Activated naive CD4-positive, alpha-beta T cell treated with anti-CD3 and anti-CD28 coated beads, Interleukin-2, amount 10 ng/mL, durations not matched to agents 7 days and 5 days (primary cell): ENCODE measurements at places on chromosomes 16 and 17.
A peak's percentile ranks its signal among the peaks of the same experiment; 100 is the strongest.

- DNase-seq = no peak
Measured at GRCh38 chr17:42072323-42073187, 22.2 kb upstream of the C17orf113 start.

DNA sequence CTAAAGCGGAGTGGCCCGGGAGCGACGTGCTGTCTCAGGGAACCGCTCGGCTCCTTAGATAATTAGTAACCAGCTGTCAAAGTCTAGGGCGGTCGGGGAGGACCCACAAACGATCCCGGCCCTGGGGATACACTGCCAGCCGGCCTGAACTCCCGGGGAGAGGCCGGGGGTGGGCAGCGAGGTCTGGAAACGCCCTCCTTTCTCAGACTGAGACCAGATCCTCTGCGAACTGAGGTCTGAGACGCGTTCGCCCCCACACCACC, 1.3 kb downstream of the HNF1B start:
- no peak for DNase-seq

- DNase-seq = no peak
Measured at GRCh38 chr17:67365738-67366192, 612 bp downstream of the PSMD12 start.

DNA sequence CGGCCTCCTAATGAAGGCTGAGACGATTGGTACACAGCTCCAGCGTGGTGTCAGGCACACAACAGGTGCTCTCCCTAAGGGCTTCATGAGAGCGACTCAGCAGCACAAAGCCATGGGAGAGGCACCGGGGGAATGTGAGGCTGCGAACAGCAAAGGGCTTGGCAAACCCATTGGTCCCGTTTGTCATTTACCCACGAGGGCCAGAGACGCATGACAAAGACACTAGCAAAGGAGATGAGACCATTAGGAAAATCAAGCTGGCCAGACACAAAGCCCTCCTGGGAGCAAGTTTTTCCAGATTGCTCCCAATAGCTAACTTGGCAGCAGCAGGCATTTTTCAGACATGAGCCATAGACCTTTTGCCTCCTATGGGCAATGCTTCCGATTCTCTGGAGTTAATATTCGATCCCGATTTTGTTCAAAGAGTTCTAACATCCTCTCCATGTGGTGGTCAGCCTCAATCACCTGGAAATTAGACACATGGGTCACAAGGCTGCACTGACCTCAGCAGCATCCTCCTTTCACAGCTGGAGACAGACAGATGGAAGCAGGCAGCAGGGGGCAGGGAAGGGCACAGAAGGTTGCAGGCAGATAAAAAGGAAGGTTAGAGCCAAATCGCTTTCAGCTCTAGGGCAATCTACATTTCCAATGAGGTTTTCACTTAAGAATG, 38.2 kb downstream of the TK2 start:
- peak; percentile 49 for DNase-seq

DNA sequence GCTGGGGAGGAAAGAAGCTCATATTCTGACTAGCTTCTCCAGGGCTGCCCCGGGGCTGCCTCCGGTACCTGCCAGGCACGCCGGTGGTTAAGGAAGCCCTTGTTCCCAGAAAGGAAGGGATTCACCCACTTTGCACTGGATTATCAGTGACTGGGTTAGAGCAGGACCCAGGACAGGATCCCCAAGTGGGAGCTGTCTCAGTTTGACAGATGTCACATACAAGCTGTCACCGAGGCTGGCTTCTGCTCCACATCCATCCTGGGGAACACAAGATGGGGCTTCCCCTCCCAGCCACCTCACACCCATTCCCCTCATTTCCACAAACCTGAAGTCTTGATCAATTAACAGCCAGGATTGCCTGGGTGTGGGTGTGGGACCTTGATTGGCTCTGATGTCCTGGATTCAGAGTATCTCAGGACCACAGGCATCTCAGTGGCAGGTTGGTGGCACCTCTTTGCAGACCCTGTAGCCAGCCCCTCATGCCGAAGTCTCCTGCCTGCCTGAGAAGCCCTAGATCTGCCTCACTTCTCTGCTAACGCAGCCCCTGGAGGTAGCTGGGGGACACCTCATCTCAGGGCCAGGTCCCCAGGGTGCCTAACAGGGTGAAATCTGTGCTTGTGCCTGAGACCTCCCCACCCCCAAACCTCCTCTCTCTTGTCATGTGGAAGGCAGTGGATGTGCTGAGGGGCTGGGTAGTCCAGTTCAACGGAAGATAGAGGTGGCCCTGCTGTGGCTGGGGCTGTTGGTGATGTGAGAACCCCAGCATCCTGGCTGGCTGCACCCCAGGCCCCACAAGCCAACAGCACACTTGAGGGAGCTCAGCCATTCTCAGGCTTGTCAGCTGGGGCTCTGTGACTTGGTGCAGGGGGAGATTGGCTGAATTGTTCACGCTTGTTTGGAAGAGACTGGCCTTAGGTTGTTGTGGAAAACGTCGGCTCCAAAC, 1.4 kb downstream of the CACNG5 start:
- DNase-seq = no peak

- peak; percentile 76 for DNase-seq
Measured at GRCh38 chr17:74325743-74326379, at the start of gene KIF19. Gene KIF19 (plus strand): TSS chr17:74326226. CDS start chr17:74326350, 124 bp downstream.

GRCh38 chr16:11901091-11901490, 14.7 kb downstream of the GSPT1 start:
- DNase-seq = no peak

DNA sequence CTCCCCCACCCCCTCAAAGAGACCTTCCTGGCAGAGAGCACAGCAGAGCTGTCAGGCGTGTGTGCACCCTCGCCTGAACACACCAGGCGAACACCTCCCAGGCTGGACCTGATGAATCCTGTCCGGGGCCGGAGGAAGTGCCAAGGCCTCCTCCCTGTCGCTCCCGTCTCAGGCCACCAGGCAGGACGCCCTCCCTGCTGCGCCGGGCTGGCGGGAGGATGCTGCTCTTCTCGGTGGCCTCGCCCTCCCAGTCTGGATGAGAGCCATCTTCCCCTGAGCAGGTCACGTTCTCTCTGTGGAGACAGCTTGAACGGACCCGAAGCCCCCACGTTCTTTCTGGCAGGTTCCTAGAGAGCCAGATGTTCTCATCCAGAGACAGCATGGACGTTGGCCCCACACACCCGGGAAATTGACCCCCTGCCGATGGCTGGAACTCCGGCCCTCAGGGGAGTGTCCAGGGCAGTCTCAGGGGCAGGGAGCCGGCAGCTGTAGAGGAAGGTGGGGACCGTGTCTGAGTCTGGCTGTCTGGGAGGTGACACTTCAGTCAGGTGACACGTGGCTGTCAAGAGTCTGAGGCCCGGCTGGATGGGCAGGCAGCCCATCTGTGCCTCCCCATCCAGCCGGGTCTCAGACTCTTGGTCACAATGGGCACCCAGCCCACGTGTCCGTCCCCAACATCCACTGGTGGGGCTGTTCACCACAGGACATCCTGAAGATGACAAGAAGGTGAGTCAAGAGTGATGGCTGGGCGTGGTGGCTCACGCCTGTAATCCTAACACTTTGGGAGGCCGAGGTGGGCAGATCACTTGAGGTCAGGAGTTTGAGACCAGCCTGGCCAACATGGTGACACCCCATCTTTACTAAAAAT, 5.0 kb upstream of the TIMP2 start:
- no peak for DNase-seq

- DNase-seq = no peak
Measured at GRCh38 chr16:8768692-8769091, 28.7 kb downstream of the TMEM186 start.

- DNase-seq = no peak
Measured at GRCh38 chr16:80611171-80611929, 70.6 kb downstream of the DYNLRB2 start.

DNA sequence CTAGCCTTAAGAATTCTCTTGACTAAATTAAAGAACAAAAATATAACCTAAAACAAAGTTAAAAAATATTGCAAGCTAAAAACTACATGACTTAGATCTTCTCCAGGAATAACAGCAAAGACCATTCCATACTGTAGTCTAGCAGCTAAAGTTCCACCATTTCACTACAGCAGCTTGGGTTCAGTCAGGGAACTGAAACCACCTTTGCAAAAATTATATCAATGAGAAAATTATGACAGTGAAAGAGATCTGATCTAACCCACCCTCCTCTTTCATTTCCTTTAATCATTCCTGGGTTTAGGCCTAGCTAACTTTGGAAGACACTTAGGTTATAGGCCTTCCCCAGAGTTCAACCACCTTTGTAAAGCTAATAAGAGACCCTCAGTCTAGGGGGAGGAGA, 36.3 kb upstream of the NOS2 start:
- no peak for DNase-seq

DNA sequence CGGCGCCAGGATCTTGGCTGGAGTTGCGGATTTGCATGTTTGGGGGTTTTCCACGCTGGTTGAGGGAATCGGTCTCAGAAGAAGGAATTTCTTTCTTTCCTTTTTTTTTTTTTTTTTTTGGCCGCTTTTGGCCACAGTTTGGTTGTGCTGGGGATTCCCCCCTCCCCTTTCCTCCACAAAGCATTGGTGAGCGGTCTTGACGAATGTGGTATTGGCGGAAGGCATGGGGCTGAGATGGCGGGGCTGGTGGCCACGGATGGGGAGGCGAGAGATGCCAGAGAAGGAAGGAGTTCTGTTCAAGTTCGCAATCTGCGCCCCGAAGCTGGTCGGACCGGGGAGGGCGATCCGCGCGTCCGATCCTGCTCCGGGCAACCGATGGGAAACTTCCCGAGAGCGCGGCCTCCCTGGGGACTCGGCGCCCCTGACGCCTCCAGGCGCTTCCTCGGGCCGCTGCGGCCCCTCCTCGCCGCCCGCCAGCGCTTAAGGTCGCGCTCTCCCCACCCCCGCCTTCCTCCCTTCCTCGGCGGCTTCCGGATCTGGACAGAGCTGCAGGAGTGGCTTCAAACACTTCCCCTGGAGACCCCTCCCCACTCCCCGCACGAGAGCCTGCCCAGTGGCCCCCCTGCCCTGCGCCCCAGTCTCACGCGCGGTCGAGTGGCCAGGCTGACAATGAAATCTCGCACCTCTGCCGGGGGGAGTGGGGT, 43.2 kb downstream of the RAI1 start:
- peak; percentile 39 for DNase-seq

- DNase-seq = no peak
Measured at GRCh38 chr17:887551-888209, 91.9 kb downstream of the NXN start.

DNA sequence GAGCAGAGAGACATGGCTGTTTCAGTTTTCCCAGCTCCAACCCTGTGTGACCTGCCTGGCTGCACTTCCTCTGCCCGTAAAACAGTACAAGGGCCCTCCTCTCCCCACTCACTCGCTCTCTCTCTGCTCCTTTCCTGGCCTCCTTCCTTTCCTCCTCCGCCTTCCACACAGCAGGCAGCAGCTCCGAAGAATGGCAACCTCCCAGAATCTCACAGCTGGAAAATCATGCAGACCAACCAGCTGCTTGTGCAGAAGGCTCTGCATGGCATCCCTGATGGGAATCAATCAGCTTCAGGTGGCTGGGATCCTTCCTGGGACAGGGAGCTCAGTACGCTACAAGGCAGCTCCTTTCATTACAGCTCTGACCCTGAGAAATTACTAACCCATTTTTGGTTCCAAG, 27.4 kb downstream of the TMEM132E start:
- no peak for DNase-seq

DNA sequence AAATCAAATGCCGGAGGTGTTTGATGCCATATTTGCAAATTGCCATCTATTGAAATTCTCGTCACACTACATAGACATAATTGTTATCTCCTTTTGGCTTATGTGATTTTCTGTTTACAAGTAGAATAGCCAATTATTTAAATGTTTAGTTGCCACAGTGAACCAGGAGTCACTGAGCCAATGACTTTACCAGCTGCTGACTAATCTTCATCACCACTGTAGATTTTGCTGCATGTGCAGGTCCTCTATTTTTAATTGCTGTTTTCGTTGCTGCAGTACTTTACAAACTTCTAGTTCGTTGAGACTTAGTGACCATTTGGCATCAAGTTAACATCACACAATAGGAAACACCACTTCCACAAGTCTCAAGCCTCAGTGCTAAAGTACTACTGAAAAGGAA, 22.8 kb downstream of the ABHD15 start:
- no peak for DNase-seq

DNA sequence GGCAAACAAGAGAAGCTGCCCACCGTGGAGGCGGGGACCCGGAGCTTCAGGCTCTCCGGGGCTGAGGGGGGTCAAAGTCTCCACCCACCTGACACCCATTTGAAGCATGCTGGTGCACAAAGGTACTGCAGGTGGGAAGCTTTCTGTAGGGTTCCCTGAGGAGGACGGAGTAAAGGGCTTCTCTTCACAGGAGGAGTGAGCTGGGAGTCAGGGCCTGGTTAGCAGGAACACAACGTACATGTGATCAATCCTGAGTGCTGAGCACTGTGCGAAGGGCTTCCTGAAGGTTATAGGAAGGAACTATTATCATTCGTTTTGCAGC, 252.9 kb upstream of the RPL38 start:
- no peak for DNase-seq

- no peak for DNase-seq
Measured at GRCh38 chr17:35981246-35981645, at the start of gene CCL16. Gene CCL16 (minus strand): TSS chr17:35981497. CDS start chr17:35981420, 77 bp downstream.

DNA sequence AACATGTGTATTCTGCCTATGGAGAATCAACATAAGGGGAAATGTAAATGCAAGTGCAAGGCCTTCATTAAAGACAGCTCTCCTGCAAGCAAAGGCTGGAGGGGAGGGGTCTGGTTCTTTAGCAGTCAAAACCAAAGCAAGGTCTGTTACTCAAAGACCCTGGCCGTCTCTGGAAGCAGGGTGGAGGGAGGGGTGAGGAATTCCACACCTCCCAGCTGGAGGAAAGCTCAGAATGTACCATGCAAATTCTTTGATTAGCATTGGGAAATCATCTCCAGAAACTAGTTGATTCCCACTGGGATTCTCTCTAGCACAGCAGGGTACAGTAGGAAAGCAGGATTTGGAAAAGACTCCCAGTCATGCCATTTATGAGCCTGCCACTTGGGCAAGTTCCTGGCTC, 77.3 kb upstream of the ASIC2 start:
- no peak for DNase-seq

GRCh38 chr16:50841081-50841886, 99.4 kb downstream of the CYLD start:
- peak; percentile 48 for DNase-seq

DNA sequence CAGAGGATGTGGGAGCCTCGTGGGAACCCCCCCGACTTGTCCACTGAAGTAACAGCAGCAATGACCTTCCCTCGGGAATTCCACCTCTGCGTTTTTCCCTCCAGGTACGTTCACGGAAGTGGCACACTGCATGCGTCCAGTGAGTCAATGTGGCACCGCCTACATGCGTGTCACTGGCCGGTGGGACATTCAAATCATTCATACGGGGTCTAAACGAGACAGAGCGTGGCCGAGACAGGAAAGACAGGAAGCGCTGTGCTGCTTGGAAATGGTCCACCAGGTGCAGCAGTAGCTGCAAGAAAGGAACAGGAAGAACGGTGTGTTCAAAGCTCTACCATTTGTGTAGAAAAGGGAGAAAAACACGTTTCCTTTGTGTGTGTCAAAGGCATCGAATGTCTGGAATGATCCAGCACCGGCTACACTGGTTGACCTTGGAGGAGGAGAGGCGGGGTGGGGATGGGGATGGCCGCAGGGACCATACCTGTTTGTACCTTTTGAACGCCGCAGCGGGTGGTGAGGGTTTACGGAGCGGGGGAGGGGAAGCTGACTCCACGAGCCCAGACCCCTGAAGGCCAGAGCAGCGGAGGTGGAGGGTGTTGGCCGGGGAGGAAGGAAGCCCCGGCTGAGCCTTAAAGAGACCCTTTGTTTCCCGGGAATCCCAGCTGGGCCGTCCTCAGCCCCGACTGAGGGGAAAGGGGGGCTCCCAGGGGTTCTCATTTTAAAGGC, 1.7 kb upstream of the PGAP6 start:
- peak; percentile 65 for DNase-seq

- no peak for DNase-seq
Measured at GRCh38 chr16:86628614-86629013, 50.3 kb downstream of the FOXL1 start.

- peak; percentile 30 for DNase-seq
Measured at GRCh38 chr16:14672403-14672971, 21.6 kb downstream of the PLA2G10 start.
